ENCODE measurements at places on chromosomes 11 and 22.

DNA sequence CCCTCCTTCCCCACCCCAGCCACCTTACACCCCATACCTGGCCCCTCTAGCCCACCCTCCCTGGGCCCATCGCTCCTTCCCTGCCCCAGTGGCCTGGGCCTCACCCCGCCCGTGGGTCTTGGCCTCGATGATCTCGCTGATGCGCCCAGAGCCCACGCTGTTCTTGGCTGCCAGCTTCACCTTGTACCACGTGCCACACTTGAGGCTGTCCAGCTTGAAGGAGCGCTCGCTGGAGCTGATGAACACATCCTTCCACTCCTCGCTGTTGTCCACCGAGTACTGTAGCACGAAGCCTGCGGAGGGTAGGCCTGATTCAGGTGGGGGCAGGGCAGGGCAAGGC lies 110.1 kb downstream of the CEP164 start:
- no peak for DNase-seq

DNA sequence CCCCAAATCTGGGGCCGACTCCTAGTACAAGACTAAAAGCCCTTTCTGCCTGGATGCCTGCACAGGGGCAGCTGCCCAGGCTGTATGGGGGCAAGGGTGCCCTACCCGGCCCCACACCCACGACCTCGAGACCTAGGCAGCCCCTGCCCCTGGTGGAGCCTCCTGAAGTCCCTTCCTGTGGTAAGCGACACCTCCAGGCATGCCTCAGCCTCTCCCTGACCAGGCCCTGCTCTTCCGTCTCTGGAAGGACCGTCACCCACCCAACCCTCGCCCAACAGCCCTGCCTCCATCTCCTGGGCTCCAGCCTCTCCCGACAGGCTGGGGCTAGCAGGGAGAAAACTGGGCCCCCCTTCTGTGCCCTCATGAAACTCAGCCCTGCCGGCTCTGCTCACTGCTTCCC lies 22.8 kb upstream of the PPARA start:
- no peak for DNase-seq

- DNase-seq: no peak
Observed at GRCh38 chr22:29157759-29158535, 47.7 kb upstream of the EMID1 start.

GRCh38 chr11:7686761-7687160 lies 13.5 kb upstream of the CYB5R2 start:
- no peak for DNase-seq

GRCh38 chr11:84626256-84626655 lies 1000.9 kb downstream of the DLG2 start:
- DNase-seq: no peak

GRCh38 chr22:24827296-24827695 lies 21.3 kb downstream of the SGSM1 start:
- no peak for DNase-seq

- DNase-seq: peak; percentile 52
Observed at GRCh38 chr11:7673724-7674434, 579 bp upstream of the CYB5R2 start.

DNA sequence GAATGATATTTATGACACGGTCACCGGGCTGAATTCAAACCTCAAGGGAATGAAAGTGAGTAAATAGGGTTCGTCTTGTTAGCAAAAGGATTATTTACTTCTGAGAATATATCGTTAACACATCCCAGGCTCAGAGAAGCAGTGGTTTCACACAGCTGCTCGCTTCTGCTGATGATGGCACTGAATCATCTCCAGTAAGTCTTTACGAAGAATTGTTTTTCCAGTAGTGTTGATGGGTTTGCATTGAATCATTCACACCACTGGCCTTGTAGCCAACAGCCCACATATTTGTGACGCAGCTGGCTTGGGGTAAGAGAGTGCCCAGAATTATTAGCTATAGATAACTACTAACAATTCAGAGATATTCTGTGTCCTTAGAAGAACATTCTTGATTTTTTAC lies 236.3 kb downstream of the CADM1 start:
- DNase-seq: no peak

DNA sequence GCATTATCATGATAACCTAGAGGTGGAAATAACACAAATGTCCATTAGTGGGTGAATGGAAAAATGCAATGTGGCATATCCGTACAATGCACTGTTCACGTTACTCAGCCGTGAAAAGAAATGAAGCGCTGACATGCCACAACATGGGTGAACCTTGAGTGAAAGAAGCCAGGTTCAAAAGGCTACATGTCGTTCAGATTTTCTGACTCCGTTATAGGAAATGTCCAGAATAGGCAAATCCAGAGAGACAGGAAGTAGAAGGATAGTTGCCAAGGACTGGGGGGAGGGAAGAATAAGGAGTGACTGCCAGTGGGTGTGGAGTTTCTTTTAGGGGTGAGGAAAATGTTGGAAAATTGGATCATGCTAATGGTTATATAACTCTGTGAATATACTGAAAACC lies 133.8 kb downstream of the ATXN10 start:
- no peak for DNase-seq

GRCh38 chr11:109978895-109979294 lies 114.3 kb upstream of the ZC3H12C start:
- no peak for DNase-seq

DNA sequence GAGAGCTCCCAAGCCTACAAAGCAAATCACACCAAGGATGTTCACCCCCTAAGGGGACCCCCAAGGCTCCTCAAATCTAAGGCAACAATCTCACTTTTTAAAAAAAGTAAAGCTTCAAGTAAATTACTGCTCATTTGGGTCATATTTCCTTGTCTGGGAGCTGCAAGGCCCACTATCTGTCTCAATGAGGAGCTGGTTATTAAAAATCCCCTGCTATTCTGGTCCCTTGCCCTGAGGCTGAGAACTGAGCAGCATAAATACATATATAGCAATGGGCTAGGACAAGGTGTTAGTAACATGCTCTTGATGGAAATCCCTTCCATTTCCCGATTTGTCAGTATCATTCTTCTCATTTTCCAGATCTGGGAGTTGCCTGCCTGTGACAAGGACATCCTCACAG lies 119.2 kb downstream of the ETS1 start:
- no peak for DNase-seq

GRCh38 chr11:113159988-113160807 lies 154.2 kb upstream of the TTC12 start:
- no peak for DNase-seq

- DNase-seq: no peak
Observed at GRCh38 chr11:94747146-94747545, 21.0 kb upstream of the AMOTL1 start.

DNA sequence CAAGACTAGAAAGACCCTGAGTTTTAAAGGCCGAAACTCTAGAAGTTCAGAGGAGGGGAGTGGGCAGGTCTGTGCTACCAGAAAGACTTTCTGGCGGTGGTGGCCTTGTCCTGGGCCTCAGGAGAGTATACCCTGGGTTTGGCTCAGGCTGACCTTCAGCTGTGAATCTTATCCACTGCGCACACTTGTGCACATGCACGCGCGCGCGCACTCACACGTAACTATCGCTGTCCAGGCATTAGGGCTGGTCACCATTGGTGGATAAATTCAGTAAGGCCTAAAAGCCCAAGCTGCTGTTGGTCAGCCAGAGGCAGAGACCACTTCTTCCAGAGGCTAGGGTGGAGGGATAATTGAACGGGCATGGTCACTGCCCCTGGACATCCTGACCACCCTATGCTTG lies 25.1 kb downstream of the ARHGEF17 start:
- DNase-seq: no peak

DNA sequence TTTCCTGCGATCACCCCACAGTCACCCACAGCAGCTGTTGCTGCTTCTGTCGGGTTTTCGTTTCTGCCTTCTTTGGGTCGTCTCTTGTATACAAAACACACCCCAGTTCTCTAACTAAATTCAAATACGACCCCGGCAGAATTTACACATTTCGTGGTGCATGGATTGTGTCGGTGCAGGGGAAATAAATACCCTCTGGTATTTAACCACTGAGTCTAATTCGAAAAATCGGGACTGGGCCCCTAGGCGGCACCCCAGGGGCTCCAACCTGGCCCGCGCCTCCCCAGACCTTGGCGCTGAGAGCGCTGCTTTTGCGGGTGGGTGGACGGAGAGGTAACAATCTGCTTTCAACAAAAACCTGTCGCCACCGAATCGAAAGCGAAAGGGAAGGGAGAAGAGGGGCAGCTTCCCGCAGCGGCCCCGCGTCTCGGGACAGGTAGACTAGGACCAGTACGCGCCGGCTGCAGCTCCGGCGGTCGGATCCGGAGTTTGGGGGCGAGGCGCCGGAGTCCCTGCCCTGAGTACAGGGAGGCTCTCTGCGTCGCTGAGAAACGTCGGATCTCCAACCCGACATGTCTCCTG lies 4.4 kb downstream of the ALX4 start:
- peak; percentile 53 for DNase-seq

DNA sequence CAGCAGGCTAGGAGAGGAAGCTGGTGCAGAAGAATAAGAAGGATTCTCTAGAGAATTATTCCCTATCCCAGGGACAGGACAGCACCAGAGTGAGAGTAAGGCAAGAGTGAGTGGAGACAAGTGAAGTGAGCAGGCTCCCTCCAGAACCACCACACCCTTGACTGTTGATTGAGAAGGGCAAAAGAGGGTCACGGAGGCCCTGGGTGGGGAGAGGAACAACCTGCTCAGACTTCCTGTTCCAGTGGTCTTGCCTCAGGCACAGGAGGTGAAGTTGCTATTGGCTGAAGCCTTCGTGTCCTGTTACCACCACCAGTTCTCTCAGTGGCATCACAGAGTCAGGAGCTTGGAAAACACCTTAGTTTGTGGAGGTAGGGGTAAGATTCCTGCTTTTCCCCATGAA lies 51.7 kb upstream of the CCDC89 start:
- DNase-seq: no peak

- DNase-seq: no peak
Observed at GRCh38 chr11:126669416-126669815, 313.9 kb downstream of the ST3GAL4 start.

DNA sequence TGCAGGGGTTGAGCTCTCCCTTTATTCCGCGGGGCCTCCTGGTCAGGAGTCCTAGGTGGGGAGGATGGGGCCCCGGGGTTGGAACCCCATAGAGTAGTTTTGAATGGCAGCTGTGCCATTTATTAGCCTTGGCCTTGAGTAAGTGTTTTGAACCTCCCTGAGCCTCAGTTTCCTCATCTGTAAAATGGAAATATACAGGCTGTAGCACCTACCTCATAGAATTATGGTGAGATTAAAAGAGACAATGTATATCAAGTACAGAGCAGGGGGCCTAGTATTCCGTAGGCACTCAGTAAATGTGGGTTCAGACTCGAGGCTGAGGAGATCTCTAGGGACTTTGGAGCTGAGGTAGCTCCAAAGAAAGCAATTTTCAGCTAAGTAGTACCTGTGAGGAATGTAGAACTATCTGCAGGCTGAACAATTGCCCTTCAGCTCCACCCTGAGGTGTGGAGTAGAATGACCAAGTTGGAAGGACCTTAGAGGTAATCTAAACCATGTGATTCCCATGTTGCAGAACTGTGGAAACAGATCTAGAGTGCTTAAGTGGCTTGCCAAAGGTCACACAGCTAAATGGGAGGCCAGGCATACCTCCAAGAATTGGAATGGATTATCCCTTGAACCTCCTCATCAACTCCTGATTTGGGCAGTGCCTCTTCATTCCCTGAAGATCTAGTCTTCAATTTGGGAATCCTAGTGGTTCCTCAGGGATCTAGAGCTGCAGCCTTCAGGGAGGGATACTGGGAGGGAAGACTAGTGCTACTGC lies 682 bp downstream of the PGAP2 start:
- peak; percentile 59 for DNase-seq

DNA sequence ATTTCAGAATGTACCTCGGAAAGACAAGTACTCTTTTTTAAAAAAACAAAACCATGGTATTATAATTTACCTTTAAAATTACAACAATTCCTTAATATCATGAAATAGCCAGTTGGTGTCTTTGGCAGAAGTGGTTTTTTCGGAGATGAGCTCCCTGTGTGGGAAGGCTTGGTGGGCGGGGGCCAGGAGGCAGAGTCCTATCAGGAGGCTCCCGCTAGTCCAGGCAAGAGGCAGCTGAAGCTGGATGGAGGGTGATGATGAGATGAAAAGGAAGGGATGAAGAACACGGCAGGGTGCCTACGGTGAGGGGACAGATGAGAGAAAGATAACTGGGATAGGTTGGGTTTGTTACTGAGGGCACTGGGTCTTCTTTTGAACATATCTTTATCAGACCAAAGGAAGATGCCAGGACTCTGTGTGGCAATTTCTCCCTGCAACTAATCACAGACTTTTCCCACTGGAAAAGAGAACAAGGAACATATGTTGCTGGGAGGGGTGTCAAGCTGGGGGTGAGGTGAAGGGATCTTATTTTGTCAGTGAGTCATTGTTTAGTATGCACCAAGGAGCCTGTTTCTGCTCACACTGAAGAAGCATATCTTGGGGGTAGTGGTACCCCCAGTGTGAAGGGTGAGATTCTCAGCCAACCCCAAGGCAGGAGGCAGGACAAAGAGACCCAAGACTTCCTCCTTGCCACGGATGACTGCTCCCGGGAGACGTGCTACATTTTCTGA lies 91.5 kb upstream of the YWHAH start:
- DNase-seq: no peak

DNA sequence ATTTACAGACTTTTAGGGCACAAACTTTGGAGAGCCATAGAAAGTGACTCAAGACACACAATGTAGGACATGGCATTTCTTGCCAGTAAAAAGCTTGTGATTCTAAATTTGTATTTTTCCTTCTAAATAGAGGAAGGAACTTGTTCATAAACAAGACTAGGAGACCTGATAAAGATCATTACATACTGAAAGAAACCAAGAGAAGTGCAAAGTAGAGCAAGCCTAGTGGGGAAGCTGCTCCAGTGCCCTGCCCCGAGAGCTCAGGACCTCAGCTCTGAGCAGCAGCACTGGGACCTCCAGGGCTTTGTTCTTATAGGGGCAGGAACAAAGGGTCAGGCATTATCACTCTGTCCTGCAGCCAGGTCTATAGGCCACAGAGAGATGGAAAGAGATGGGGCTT lies 7.2 kb downstream of the IRAG1 start:
- DNase-seq: no peak

DNA sequence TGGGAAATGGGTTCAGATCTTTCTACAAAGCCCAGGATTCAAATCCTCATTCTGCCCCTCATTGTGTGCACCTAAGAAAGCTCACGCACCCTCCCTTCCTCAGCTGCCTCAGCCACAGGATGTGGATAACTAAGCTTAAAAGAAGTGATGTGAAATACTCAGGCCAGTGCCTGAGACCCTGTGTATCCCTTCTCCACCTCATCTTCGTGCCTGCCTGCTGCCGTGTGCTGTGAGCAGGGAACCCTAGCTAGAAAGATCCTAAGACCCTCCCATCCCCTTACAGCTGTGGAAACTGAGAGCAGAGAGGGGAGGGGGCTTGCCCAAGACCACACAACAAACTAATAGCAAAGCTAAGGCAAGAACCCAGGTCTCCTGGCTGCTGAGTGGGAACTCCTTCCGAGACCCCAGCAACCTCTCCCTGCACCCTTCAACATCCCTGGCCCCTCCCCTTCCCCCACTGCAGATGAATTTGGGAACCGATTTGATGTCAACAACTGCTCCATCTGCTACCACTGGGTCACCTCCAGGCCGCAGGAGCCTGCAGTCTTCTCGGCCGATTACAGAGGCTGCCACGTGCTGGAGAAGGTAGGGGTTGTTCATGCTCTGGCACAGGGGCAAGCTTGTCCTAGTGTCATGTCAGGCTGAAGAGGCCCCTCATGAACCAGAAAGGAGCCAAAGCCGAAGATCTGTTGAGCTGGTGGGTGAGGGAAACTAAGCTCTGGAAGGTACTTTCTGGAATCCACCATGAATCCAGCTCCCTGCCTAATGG lies 1.5 kb downstream of the ZP1 start:
- DNase-seq: no peak

Data from activated CD4-positive, alpha-beta T cell treated with anti-CD3 and anti-CD28 coated beads for 48 hours (primary cell).